ENCODE measurements at places on chromosomes 11 and 22.

- no peak overlapping the region for H3K4me3 ChIP-seq
- no peaks in the 10 kb centered on the region for H3K27me3 ChIP-seq
- H3K27ac ChIP-seq: no peak overlapping the region
- H3K4me1 ChIP-seq: no peaks in the 10 kb centered on the region
- DNase-seq: no peak
These were observed 807.6 kb downstream of the DLG2 start for GRCh38 chr11:84819537-84819936.

DNA sequence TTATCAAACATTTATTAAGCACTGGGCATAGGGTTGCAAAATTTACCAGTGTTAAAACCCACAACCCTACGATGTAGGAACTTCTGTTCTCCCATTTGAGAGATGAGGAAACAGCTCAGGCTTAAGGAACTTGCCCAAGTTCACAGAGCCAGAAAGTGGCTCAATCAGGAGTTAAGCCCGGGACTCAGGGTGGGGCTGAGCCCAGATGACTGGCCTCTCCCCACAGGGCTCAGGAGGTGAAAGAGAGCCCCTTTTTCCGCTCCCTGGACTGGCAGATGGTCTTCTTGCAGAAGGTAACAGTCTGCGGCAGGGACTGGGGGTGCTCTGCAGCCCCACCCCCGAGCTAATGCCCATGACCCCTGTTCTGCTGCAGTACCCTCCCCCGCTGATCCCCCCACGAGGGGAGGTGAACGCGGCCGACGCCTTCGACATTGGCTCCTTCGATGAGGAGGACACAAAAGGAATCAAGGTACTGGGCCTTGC, 5.6 kb upstream of the ANKRD13D start:
- peaks cover 65% of the 10 kb centered on the region for H3K36me3 ChIP-seq
- H3K27ac ChIP-seq: peak overlapping the region; percentile 40
- H3K27me3 ChIP-seq: no peaks in the 10 kb centered on the region
- H3K4me1 ChIP-seq: peaks cover 56% of the 10 kb centered on the region

GRCh38 chr11:111448414-111448813, 63.8 kb downstream of the BTG4 start:
- H3K4me1 ChIP-seq: peaks cover 7% of the 10 kb centered on the region
- no peaks in the 10 kb centered on the region for H3K36me3 ChIP-seq
- H3K27ac ChIP-seq: no peak overlapping the region
- DNase-seq: no peak
- no peaks in the 10 kb centered on the region for H3K27me3 ChIP-seq

DNA sequence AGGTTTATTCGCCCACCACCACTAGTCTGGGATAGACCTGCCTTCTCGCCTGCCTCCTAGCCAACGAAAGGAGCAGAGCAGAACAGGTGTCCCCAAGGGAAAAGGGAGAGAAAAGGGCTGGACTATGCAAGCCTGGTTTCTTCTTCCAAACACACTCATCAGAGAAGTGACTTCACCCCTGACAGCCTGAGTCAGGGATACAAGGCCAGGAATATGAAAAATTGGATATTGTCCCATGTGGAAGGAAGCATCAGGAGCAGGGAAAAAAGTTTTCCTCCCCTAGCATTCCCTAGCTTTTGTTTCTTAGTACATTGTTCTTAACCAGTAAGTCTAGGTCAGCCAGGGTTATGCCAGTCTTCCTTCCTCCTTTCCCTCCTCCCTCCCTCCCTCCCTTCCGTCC, 56.9 kb upstream of the TNRC6B start:
- H3K27ac ChIP-seq: no peak overlapping the region
- no peak for DNase-seq
- H3K4me1 ChIP-seq: peaks cover 33% of the 10 kb centered on the region
- H3K27me3 ChIP-seq: no peaks in the 10 kb centered on the region
- peaks cover 27% of the 10 kb centered on the region for H3K36me3 ChIP-seq

- no peaks in the 10 kb centered on the region for H3K27me3 ChIP-seq
- no peak for DNase-seq
- H3K27ac ChIP-seq: no peak overlapping the region
These were observed 25.1 kb downstream of the CD6 start for GRCh38 chr11:60996381-60997138.

DNA sequence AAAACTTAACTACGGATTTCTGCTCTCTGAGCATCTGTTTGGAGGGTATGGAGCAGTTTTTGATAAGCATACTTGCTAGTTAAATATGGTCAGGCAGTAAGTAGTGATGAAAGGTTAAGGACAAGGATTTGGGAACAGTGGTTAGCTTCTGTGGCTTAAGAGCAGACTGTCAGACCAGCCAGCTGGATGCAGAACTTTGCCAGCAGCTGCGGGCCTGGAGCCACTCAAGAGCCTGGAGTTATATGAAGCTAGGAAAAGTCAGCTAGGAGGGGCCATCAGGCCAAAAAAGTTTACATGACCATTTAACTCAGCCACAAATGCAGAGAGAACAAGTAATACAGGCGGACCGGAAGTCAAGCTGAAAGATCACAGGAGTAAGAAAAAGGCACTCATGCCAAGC, 1817.7 kb downstream of the LRRC4C start:
- no peak for DNase-seq
- H3K4me3 ChIP-seq: no peak overlapping the region
- H3K36me3 ChIP-seq: no peaks in the 10 kb centered on the region
- H3K4me1 ChIP-seq: no peaks in the 10 kb centered on the region
- no peaks in the 10 kb centered on the region for H3K27me3 ChIP-seq

DNA sequence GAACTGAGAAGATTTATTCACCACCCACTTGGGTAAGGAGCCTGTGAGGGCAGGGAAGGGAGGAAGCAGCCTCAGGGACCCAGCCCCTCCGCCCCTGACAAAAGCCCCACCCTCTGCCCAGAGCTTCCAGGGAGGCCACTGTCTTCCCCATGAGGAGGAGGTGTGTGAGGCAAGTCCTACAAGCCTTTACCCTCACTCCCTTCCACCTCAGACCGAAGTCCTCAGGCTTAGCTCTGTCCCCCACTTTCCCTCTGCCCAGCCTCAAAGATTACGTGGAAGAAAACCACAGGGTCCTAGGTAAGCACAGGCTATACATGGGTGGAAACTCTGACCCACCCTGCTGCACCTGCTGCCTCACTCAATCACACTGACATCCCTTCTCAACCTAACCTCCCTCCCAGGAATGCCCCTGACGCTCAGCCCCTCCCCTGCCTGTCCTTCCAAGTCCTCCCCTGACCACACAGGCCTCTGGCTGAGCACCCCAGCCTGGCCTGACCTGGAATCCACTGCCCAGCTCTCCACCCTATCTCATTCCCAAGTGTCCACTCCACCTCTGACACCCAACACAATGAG, 3.6 kb upstream of the ARAP1 start:
- no peak overlapping the region for H3K4me3 ChIP-seq
- H3K36me3 ChIP-seq: peaks cover 36% of the 10 kb centered on the region
- peaks cover 34% of the 10 kb centered on the region for H3K4me1 ChIP-seq
- no peak for DNase-seq
- H3K27me3 ChIP-seq: no peaks in the 10 kb centered on the region

DNA sequence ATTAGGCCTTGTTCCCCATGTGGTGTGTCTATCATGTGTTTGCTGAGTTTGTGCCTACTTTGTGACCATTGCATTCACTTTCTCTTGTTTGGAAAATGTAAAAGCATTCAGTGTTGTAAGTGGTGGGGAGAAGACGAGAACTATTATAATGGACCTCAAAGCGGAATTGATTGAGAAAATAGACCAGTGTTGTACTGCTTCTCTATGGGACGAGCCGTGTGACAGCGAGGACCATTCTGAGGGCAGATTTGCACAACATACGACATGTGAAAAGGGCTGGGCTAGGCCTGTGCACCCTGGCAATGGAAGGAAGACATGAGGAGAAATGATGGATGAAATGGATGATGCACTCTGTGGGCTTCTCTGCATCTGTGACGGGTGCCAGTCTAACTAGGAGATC, 233.5 kb downstream of the DSCAML1 start:
- H3K4me1 ChIP-seq: no peaks in the 10 kb centered on the region
- no peaks in the 10 kb centered on the region for H3K36me3 ChIP-seq
- no peak overlapping the region for H3K4me3 ChIP-seq
- H3K27ac ChIP-seq: no peak overlapping the region
- H3K27me3 ChIP-seq: peaks cover 4% of the 10 kb centered on the region
- no peak for DNase-seq

- H3K4me3 ChIP-seq: no peak overlapping the region
- peaks cover 21% of the 10 kb centered on the region for H3K4me1 ChIP-seq
- H3K27me3 ChIP-seq: no peaks in the 10 kb centered on the region
- H3K27ac ChIP-seq: peak overlapping the region; percentile 78
These were observed 25.0 kb downstream of the ARRB1 start for GRCh38 chr11:75326439-75326810.

DNA sequence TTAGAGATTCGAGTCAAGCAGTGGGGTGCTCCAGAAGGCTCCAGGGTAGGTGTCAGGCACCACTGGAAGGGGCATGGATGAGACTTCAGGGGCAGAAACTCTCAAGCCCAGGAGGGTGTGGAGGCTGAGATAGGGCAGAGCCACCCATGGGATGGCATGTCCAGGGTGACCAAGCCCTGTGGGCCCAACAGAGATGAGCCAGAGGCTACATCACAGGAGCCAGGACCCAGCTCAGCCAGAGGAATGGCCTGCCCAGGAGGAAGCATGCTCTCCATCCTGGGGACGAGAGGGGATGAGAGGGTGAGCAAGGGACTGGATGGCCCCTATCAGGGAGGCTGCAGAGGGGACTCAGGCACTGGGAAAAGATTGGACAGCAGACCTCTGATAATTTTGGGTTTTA, 42.8 kb downstream of the SLCO2B1 start:
- H3K27ac ChIP-seq: no peak overlapping the region
- H3K4me3 ChIP-seq: no peak overlapping the region
- no peaks in the 10 kb centered on the region for H3K27me3 ChIP-seq
- peaks cover 27% of the 10 kb centered on the region for H3K4me1 ChIP-seq
- no peaks in the 10 kb centered on the region for H3K36me3 ChIP-seq

DNA sequence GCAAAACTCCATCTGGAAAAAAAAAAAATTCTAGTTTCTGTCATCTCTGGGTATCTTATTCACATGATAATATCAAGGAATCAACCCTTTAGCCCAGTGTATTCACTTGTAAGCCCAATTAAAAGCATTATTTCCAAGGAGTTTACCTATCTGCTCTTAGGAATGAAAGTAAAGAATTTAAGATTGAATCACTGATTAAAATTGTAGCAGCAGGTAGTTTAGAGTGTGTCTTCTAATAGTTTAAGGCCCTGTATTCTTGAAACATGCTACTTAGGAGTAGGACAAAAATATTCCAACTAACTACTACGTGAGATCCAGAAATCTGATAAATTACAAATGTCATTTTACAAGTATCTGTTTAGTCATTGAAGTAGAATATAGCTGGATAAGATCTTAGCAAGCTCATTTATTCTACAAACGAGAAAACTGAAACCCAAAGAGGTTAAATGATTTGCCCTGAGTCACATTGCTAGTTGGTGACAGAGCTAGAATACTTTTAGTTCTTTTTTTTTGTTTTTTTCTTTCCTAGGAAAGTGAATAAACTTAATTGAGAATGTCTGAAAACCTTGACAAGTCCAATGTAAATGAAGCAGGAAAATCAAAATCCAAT, 4.0 kb downstream of the TCP11L1 start:
- H3K27me3 ChIP-seq: no peaks in the 10 kb centered on the region
- H3K27ac ChIP-seq: no peak overlapping the region
- H3K4me3 ChIP-seq: no peak overlapping the region
- H3K4me1 ChIP-seq: peaks cover 21% of the 10 kb centered on the region

GRCh38 chr11:111459506-111460270, 52.5 kb downstream of the BTG4 start:
- no peak overlapping the region for H3K4me3 ChIP-seq
- no peaks in the 10 kb centered on the region for H3K27me3 ChIP-seq

DNA sequence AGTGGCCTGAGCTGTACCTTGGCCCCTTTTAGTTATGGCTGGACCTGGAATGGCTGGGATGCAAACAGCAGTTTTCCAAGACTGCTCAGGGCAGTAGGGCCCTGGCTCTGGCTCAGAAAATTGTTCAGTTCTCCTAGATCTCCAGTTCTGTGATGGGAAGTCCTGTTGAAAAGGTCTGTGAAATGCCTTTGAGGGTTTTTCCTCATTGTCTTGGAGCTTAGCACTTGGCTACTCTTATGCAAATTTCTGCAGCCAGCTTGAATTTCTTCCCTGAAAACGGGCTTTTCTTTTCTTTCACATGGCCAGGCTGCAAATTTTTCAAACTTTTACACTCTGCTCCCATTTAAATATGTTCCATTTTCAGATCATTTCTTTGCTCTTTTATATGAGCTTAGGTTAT, 33.2 kb downstream of the OR4A15 start:
- DNase-seq: no peak
- H3K27ac ChIP-seq: no peak overlapping the region
- no peaks in the 10 kb centered on the region for H3K27me3 ChIP-seq
- H3K4me3 ChIP-seq: no peak overlapping the region
- H3K36me3 ChIP-seq: no peaks in the 10 kb centered on the region
- no peaks in the 10 kb centered on the region for H3K4me1 ChIP-seq

- H3K4me3 ChIP-seq: no peak overlapping the region
- DNase-seq: no peak
- H3K27ac ChIP-seq: no peak overlapping the region
These were observed 6.6 kb upstream of the CDC42EP1 start for GRCh38 chr22:37553725-37554124.

DNA sequence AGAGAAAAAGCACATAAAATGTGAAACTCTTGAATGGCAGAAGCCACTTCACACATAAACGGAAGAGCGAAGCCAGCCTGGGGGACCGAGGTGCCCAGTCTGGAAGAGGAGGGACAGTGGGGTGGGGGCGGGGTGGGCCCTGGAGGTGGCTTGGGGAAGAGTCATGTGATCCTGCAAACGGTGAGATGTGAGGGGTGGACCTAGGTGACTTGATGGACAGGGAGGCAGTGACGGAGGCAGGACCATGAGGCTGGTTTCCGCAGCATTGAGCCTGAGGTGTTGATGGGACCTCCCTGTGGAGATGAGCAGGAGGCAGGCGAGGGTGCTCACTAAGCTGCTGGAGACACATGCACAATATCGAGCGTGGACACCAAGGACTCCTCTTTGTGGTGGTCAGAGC, 16.8 kb downstream of the ZDHHC24 start:
- DNase-seq: no peak
- H3K27ac ChIP-seq: no peak overlapping the region
- H3K27me3 ChIP-seq: no peaks in the 10 kb centered on the region
- H3K36me3 ChIP-seq: peaks cover 58% of the 10 kb centered on the region
- no peak overlapping the region for H3K4me3 ChIP-seq

- no peak overlapping the region for H3K27ac ChIP-seq
- no peaks in the 10 kb centered on the region for H3K36me3 ChIP-seq
- no peaks in the 10 kb centered on the region for H3K27me3 ChIP-seq
These were observed 208.1 kb upstream of the NARS2 start for GRCh38 chr11:78782725-78783124.

GRCh38 chr22:27754247-27754887, 47.2 kb downstream of the MN1 start:
- H3K4me3 ChIP-seq: no peak overlapping the region
- H3K27me3 ChIP-seq: no peaks in the 10 kb centered on the region
- H3K27ac ChIP-seq: peak overlapping the region; percentile 80
- no peaks in the 10 kb centered on the region for H3K36me3 ChIP-seq
- no peak for DNase-seq
- peaks cover 86% of the 10 kb centered on the region for H3K4me1 ChIP-seq

- peaks cover 23% of the 10 kb centered on the region for H3K27me3 ChIP-seq
These were observed at the start of gene FXYD6 for GRCh38 chr11:117876341-117877119. TSS of gene FXYD6 (minus strand) at chr11:117876658. CDS start at chr11:117842776, 33,882 bp downstream.

GRCh38 chr11:2215561-2216399, 44.2 kb upstream of the TH start:
- H3K4me3 ChIP-seq: no peak overlapping the region
- H3K4me1 ChIP-seq: no peaks in the 10 kb centered on the region
- no peak overlapping the region for H3K27ac ChIP-seq

- no peak overlapping the region for H3K27ac ChIP-seq
- DNase-seq: no peak
- H3K4me1 ChIP-seq: peaks cover 3% of the 10 kb centered on the region
- no peaks in the 10 kb centered on the region for H3K27me3 ChIP-seq
- no peaks in the 10 kb centered on the region for H3K36me3 ChIP-seq
These were observed 331.8 kb upstream of the MPPED2 start for GRCh38 chr11:30917859-30918478.
